ENCODE measurements at places on chromosomes 16 and 17. TPM values are rescaled to one million over a fixed set of nuclear protein-coding genes. Genes with fewer than 3 reads are reported as not detected.

DNA sequence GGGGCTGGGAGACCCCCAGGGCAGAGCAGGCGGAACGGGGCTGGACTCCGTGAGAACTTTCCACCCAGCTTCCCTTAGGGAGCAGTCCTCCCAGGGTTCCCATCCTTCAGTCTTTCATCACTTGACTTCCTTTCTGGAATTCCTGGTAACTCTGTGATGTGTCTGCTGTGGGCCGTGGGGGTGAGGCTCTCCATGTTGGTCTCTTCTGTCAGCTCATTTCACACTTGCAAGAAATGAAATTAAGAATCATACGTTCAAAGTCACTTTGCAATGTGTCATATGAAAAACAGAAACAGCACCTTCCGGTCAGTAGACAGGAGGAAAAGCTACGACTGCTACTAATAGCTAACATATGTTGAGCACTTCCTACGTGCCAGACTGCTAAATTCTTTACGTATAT is 5.4 kb upstream of the BBS2 start:
- no peak for DNase-seq

- no peak for DNase-seq
These were observed 298.3 kb upstream of the ERCC4 start for GRCh38 chr16:13621639-13622038.

DNA sequence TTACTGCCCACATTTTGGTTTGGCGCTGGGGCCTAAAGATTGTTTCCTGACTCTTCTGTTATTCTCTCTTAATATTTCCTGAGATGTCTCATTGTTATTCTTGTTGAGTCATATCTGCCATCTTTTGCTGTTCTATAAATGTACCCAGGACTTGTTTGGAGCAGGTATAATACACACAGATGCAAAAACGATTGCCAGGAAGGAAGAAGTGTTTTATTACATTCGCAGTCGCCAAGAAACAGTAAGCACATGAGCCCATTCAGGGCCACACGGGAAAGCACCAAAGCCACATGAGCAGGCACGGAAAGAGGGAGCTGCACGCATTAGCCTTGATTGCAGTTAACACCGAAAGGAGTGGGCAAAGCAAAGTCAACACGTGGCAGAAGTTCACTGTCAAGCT is 70.2 kb downstream of the ARHGAP44 start:
- no peak for DNase-seq

- DNase-seq = no peak
These were observed 281.5 kb downstream of the SEC14L1 start for GRCh38 chr17:77422104-77422747.

DNA sequence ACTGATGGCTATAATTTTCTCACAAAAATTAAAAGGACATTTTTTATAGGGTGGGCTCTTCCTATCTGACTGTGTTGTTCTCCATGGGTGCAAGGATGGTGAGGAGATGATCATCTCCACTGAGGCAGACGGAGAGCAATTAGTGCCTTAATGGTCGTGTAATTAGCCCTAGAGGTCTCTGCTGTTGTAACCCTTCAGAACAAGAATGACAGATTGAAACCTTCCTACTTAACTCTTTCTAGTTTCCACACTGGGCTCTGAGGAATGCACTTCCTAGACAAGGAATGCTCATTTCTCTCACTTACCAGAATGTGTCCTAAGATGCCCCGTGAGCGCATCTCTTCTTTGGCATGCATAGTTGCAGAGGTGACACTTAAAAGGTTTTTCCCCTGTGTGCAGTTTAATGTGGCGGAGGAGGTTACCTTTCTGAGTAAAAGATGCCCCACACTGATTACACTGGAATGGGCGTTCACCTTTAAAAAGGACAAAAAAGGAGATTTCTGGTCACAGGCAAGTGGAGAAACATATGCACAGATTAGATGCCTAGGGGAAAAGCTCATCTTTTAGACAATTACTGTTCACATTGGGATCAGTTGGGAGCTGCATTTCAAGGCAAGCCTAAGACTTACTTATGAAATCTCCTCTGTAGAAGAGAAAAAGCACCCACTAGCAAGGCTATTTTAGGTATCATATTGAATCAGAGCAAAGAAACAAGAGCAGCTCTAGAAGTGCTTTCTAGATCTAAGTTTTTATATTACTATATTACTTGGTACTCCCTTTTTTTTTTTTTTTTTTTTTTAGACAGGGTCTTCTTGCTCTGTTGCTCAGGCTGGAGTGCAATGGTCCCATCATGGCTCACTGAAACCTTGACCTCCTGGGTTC is 53.6 kb downstream of the GRB7 start:
- DNase-seq = no peak

FA2H gene
- total RNA-seq = 2.1 TPM

HID1 gene
- total RNA-seq = 33.5 TPM

KRT33A gene
- total RNA-seq = not detected

P2RX5 gene
- 1.6 TPM for total RNA-seq

TM4SF5 gene
- total RNA-seq = not detected

SP6 gene
- 8.5 TPM for total RNA-seq

DHRS7C gene
- not detected for total RNA-seq

C17orf100 gene
- total RNA-seq = 1.3 TPM

PAQR4 gene
- total RNA-seq = 7.4 TPM

WFIKKN2 gene
- total RNA-seq = 0.69 TPM

KRTAP1-5 gene
- total RNA-seq = not detected
